ENCODE measurements at places on chromosomes 2 and 18.

DNA sequence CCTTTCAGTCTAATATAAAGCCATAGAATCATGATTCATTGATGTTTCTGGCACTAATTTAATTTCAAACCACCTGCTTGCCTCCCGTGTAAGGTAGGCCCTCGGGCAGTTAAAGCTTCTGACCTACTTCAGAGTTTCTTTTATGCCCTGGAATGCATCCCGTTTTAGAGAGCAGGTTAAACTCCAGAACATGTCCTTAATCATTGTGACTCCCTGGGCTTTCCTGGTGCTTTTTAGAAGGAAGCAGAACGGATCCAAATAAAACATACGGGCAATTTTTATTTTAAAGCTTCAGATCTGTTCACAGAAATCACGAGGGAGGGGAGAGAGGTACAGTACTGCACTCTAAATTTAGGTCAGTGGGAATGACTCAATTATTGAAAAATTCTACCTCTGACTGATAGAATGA, 134.8 kb downstream of the GCA start:
- DNase-seq: no peak

- DNase-seq: no peak
Observed at GRCh38 chr2:120982598-120982997, 246.9 kb downstream of the GLI2 start.

DNA sequence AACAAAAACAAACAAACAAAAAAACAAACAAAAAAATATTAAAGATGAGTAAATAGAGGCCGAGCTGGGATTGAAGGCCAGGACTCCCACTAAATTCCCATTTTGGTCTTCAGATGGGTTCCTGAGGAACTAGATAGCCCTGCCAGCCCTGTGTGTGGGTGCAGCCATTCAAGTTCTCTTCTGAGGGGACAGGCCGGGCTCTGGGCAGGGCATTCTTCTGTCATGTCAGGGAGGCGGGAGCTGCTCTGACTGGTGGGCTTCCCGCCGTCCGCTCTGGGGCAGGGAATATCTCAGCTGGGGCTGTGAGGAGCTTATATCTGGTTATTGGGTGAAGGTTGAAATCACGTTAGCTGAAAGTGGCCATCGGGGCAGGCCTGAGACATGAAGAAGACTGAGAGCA, 127.3 kb upstream of the CXCR4 start:
- no peak for DNase-seq

DNA sequence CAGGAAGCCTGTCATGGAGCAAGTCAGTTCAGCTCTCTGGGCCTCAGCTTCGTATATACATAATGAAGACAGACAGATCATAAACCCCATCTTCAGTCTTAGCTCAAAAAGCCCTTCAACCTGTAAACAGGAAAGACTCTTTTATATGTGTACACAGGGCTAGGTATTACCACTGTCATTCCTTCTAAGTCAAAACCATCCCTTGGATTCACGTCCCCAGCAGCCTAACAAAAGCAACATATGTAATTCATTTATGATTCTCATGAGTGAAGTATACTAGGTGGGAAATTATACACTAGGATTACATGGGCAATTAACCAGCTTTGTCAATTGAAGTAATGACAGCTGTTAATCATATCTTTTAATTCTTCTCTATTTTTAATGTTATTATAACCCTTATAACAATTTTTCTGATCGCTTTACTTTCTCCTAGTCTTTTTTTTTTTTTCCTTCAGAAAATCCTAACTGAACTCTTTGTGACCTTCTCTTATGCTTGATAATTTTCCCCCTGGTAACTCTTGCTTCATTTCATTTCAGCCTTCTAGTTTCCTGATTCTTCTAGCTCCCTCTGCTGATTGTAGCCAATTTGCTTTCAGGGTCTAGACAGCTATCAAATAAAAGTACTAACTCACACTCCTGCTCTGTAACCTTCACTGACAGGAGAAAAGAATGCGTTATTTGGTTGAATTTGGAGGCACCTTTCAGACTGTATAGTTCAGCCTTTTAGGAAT, 99.7 kb downstream of the RBM43 start:
- DNase-seq: no peak

DNA sequence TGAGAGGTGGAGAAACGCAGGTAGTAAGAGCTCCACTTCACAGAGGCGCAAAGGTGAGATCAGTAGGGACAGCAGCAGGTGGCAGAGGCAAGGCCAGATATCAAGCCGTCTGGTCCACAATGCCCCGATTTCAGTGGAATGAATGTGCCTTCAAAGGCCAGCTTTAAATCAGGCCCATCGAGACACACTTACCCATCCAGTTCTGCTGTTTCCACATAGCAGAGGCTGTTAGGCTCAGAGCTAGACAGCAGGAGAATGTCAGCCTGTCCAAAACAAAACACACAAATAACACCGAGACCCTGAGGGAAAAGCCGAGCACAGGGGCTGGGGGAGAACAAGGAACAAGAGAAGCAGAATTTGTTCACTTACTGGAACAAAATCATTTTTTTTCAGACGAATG, 75.8 kb upstream of the NARS1 start:
- no peak for DNase-seq

DNA sequence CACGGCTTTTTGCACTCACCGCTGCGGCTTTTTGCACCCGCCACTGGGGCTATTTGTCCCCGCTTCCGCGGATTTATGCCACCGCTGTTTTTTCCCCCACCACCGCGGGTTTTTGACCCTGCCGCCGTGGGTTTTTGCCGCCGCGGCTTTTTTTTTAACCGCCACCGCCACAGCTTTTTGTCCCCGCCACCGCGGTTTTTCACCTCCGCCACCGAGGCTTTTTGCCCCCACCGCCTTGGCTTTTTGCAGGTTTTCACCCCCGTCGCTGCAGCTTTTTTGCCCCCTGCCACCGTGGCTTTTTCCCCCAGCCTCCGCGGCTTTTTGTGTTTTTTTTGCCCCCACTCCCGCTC, 2796.7 kb upstream of the TEKT4 start:
- DNase-seq: peak; percentile 7

GRCh38 chr2:187102381-187102780, 253.4 kb upstream of the ZSWIM2 start:
- no peak for DNase-seq

- peak; percentile 16 for DNase-seq
Observed at GRCh38 chr2:176518823-176519222, 249.6 kb downstream of the MTX2 start.

DNA sequence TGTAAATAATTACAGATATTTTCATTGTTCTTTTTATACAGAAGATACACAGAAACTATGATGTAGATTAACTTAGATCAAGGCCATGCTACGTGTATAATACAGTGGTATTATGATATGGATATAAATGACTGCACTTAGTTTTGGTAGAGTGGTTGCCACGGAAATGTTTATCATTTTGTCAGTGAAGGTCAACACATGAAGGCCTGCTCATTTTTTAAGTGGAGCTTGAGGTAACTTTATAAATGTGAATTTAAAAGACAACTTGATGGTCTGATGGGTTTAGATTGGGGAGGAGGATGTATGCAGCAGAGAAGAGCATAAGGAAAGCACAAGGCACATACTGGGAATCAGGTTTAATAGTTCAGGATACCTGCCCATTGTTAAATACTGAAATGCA, 14.4 kb upstream of the BBS5 start:
- DNase-seq: no peak

- no peak for DNase-seq
Observed at GRCh38 chr2:227862227-227862740, 9.1 kb upstream of the DAW1 start.

- DNase-seq: no peak
Observed at GRCh38 chr2:235928751-235929370, 239.3 kb downstream of the GBX2 start.

DNA sequence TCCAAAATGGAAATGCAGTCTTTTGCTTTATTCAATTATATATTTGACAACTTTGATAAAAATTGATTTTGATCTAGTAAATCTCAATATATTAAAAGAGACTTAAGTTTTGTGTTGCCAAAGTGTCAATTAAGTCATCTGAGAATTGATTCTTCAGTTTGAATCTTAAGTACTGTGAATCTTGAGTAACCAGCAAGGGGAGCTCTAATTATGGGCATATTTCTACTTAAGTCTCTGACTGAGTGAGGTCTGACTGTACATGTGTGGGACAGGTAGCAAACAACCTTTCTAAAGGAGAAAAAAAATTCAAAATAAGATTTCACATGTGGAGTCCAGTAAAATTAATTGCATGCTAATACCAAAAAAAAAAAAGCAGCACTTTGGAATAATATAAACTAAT, 503.7 kb upstream of the SLC8A1 start:
- no peak for DNase-seq

DNA sequence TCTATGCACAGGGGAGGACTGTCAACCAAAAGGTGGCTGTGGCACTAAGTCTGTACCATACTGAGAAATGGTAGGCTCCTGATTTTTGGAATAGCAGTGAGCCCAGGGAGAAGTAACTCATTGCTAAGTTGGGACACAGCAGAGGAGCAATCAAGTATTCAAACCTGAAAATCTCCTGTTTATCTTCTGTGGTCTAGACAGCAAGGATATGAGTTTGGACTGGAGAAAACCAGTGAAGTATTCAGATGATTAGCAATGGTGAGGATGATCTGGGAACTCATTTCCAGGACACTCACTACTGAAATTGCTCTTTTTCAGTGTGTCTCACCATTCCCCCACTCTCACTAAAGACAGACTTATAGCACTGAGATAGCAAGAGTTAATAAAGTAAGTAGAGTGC, 112.0 kb downstream of the GULP1 start:
- no peak for DNase-seq

DNA sequence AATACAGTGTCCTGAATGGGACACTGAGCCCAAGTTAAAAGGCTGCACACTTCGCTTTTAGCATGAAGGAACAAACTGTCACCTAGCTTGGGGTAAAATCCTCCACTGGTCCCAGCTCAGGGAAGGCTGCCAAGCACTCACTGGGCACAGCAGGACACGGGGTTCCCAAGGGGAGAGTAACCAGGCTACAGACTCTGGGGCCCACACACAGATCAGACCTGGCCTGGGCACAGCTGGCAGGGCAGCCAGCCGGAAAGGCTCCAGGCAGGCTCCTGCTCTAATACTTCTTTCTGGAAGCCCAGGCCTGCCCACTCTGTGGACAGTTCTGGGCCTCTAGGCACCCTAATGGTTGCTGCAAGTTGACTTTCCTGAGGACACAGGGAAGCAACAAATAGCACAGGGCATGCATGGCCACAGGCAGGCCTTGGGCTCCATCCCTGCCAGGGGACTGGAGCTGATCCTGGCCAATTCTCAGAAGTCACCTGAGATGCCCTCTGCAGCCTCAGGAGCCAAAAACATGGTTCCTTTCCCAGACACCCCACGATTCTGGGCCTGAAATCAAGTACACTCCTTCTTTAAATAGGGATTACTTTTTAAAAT, 18.7 kb upstream of the SULT1C3 start:
- DNase-seq: no peak

DNA sequence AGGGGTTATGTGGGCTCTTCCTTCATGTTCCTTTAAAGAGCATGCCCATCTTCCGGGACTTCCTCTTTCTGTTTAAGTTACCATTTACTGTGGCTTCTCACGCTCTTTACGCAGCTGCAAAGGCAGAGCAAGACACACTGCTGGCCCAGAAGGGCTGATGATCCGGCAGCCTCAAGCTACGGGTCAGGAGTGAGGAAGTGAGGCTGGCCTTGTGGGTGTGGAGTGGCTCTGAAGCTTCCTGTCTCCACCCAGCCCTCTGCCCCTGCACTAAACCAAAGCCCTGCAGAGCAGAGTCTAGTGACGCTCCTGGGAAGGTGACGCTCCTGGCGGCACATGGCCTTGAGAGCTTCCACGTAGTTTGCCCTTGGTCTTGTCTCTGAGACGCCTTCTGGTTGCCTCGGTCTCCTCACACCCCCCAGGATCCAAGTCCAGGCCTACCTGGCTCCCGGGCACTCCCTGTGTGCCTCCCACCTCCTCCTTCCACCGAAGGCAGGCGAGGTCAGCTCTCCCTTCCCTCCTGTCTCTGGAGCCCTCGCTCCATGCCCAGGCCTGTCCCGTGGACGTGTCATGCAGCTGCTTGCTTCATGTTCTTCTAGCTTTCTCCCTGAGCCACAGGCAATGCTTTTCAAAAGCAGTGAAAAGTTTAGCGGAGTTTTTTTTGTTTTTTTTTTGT, 50.3 kb downstream of the ARL4C start:
- DNase-seq: peak; percentile 78

GRCh38 chr2:201237486-201238123, 22.7 kb upstream of the CASP8 start:
- DNase-seq: no peak

DNA sequence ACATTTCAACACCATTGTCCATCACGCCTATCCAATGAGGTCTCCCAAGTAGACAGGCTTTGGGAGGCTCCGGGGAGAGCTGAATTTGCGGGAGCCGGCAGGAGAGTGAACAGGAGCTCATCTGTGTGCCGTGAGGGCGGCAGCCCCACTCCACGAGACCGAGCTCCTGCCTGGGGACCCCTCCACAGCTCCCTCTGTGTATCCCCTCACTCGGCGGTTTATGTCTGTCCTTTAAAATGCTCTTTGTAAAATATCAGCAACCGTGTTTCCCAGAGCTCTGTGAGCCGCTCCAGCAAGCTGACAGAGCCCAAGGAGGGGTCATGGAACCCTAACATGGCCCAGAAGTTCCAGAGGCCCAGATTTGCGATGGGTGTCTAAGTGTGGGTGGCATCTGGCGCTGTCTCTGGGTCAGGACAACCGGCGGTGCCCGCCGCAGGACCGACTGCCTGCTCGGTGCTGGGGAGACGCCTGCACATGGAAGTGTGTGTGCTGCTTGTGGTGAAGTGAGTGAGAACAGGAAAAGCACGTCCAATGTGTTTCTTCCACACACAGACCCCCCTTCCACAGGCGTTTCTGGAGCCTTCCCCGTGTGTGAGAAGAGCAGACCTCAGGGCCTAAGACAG, 34.8 kb downstream of the SLC66A2 start:
- no peak for DNase-seq

GRCh38 chr2:238595750-238596570, 169.2 kb downstream of the ASB1 start:
- no peak for DNase-seq
